ENCODE measurements at places on chromosomes 3 and 15.

DNA sequence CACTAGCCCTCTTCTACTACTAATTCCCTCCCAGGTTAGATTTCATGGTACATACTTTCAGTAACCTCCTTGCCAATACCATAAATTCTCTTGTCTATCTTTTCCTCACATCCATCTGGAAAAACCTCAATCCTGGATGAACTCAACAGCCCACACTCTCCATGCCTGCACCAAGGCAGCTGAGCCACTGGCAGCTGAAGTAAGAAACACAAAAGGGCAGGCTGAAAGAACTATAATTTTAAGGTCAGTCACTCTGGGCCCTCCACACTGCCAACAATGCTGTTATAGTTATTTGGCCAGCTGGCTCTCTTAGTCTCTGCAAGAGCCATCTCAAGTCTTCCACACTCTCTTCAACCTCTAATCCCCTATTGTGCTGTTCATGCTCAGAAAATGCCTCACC, 15.1 kb upstream of the TIPARP start:
- DNase-seq, result no peak

- DNase-seq, result peak; percentile 43
Measured at GRCh38 chr3:187870360-187871203, 125.3 kb upstream of the BCL6 start.

DNA sequence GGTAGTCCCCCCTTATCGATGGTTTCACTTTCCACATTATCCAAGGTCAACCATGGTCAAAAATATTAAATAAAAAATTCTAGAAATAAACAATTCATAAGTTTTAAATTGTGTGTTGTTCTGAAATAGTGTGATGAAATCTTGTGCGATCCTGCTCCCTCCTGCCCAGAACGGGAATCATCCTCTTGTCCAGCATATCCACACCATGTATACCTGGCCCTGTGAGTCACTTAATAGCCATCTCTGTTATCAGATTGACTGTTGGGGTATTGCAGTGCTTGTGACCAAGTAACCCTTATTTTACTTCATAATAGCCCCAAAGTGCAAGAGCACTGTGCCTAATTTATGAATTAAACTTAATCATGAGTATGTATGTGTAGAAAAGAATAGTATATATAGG, 19.1 kb downstream of the FAM81A start:
- no peak for DNase-seq

- no peak for DNase-seq
Measured at GRCh38 chr3:32395496-32395895, 3.8 kb downstream of the CMTM7 start.

- DNase-seq, result no peak
Measured at GRCh38 chr3:157660847-157661246, 157.6 kb upstream of the VEPH1 start.

DNA sequence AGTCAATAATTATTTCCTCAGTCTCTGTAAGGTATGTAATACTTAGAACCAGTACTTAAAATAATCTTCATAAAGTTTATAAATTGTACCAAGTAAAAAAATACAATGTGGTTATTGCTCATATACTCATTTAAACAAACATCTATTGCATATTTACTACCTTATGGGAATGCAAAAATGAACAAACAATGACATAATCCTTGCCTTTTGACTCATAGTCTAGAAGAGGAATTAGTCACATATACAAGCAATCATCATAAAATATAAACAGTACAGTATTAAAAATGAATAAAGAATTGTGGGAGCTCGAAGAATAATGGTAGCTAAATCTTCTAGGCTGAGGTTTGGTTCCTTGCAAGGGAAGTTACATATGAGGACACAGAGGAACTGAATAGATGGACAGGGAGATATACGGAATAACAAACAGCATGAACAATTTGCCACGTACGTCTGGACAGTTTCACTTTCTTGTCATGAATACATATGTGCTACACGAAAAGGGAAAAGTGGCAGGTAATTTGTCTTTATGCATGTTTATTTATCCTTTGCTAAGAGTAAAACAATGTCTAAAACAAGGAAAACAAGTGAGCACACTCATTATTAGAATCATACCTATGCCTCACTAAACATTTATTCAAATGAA, 17.2 kb downstream of the IMPG2 start:
- no peak for DNase-seq

DNA sequence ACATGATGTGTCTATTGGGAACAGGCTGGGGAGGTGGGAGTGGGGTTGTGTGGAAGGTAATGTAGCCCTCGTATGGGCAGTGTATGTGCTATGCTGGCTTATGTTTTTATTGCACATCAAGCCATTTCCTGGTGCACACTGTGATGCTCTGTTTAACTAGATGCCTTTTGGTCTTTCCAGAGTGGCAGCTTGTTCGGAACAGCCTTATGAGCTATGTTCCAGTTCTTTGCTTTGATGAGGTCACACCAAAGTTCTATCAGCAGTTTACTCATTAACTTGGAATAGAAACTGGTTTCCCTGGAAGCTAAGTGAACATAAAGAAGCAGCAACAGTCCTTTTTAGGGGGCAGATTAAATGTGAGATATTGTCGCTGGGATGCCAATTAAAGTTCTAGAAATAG, 133.9 kb downstream of the DIPK2A start:
- DNase-seq, result no peak

- no peak for DNase-seq
Measured at GRCh38 chr15:91973481-91973880, 120.0 kb downstream of the SLCO3A1 start.

GRCh38 chr3:87805670-87806069, 253.1 kb downstream of the CGGBP1 start:
- DNase-seq, result no peak

- DNase-seq, result no peak
Measured at GRCh38 chr15:57335719-57336118, 40.6 kb upstream of the CGNL1 start.

GRCh38 chr3:173556546-173556945, 159.0 kb downstream of the NLGN1 start:
- DNase-seq, result no peak

DNA sequence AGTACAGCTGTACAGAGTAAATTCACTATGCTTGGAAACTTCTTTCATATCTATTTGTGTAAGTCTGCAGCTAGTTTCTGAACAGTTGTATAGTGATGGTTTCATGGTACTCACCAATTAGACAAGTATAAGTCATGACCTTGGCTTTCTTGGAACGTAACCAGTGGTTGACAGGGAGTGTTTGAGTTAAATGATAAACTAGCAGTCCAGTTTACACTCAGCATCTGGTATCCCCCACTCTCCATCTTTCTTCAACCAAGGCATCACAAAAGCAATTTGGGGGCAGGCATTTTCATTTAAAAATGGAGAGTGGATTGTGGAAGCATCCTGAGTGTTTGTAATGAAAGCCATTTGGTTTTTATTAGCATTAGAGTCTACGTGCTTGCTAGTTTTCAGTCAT, 26.0 kb downstream of the MME start:
- no peak for DNase-seq

GRCh38 chr15:100078511-100079220, 263.1 kb downstream of the ADAMTS17 start:
- DNase-seq, result no peak

DNA sequence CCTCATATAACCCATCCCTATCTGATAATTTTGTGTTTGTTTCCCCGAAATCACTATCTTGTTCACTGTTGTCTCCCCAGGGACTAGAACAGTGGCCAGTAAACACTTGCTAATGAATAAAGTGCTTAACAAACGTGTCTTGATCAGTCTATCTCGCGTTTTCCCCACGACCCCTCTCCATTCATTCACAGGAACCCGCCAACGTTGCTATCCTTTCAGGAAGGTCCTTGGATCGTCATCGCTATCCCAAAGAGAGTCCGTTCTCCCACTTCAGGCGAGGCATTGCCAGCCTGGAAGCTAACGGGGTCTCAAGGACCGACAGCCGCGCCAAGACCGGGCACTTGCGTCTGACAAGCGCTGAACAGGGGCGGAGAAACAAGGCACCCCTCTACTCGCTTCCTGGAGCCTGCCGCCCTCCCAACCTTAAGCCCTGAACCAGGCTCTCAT, 344 bp downstream of the LINS1 start:
- DNase-seq, result no peak

DNA sequence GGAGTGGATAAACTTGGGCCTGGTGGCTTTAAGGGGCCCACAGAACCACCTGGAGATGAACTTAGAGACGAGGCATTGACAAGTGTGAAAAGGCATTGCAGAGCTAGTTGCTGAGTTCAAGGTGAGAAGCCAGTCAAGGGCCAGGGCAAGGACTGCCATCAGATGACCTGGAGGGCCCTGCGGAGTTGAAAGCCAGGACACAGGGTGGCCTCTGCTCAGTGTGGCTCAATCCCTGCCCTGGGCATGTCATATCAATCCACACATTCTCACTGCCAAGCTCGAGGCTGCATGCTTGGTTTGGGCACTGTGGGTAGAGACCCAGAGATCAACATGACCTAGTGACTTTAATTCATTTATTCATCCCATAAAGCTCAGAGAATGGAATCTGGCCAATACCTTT, 9.2 kb downstream of the PAQR5 start:
- DNase-seq, result no peak

All from T-helper 2 cell (primary cell).